CD4-positive, alpha-beta T cell treated with Interferon alpha-2 for 1 hour (primary cell): ENCODE measurements at places on chromosomes 6 and 20.

DNA sequence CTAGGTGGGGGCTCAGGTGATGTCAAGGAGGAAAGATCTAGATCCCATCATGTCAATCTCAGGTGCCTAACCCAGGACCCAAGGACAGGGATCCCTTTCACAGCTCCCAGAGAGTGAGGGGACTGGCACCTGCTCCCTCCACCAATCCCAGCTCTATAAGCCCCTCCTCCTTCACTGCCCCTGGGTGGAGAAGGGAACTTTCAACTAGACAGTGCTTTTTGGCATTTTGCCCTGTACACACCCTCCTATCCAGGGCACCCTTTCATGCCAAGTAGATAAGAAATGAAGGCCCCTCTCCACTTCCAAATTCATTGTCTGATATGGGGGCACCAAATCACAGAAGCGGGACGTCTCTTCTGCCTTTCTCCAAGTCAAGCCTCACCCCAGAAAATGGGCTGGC is 61.6 kb downstream of the MDGA1 start:
- DNase-seq: no peak

- DNase-seq: no peak
Measured at GRCh38 chr6:15754035-15754705, 91.3 kb upstream of the DTNBP1 start.

DNA sequence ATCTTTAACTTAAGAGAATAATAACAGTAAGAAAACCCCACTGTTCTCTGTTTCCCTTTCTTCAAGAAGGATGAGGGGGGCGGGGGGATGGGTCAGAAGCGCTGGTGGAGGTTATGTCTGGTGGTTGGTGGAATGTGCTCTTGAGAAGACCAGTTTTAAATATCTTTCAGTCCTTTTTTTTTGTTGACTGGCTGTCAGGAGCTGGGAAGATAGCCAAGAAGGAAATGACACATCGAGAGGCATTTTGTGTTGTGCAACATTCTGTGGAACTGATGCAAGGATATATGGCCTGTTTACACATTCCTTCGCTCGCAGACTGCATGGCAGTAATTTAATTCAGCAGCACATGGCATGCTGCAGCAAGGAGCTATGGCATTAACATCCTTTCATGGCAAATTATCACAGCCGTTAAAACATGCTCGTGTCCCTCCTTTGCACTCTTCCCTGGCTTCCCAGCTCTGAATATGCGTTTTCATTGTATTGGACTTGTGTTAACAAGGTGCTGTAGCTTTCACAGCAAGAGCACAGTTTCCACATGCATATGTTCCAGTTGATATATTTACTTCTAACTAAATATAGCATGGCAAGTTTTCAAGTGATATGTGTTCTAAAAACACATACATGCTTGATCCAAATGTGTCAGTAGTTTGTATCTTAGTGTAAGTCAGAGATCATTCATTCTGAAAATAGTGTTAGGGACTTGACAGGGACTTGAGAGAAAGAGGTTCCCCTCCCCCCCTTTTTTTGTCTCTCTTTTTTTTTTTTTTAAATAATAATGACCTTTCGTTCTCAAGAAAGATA is 68.2 kb upstream of the SUPT3H start:
- DNase-seq: peak; percentile 54

DNA sequence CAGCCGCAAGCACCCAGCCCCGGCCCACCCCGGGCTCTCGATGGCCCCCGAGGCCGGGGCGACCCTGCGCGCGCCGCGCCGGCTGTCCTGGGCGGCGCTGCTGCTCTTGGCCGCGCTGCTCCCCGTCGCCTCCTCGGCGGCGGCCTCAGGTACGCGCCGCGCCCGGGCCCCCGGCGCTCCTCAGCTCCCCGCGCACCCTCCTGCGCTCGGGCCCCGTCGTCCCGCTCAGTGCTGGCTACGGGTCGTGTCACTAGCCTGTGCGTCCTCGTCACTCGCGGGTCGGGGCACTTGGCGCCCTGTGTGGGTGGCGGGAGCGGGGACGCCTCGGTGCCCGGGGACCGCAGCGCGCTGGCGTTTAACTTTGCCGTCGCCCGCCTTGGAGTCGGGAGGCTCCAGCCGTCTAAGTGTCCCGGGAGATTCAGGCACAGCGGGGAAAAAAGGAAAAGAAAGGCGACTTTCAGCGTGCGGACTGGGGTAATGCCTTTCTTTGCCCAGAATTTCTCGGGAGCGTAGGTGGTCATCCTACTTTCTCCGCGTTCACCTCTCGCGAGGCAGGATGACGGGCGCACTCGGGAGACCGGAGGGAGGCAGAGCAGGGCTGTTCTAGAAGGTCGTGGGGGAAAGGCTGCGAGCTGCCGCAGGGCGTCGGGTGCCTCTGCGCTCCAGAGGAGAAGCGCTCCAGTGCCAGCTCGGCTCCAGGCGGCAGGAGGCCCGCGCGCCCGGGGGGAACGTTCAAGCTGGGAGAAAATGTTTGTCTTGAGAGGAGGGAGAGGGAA is 545 bp downstream of the FNDC1 start:
- DNase-seq: peak; percentile 20

- no peak for DNase-seq
Measured at GRCh38 chr6:115969207-115969929, 91.3 kb downstream of the FRK start.

- DNase-seq: no peak
Measured at GRCh38 chr20:54123587-54124180, 50.1 kb downstream of the CYP24A1 start.

DNA sequence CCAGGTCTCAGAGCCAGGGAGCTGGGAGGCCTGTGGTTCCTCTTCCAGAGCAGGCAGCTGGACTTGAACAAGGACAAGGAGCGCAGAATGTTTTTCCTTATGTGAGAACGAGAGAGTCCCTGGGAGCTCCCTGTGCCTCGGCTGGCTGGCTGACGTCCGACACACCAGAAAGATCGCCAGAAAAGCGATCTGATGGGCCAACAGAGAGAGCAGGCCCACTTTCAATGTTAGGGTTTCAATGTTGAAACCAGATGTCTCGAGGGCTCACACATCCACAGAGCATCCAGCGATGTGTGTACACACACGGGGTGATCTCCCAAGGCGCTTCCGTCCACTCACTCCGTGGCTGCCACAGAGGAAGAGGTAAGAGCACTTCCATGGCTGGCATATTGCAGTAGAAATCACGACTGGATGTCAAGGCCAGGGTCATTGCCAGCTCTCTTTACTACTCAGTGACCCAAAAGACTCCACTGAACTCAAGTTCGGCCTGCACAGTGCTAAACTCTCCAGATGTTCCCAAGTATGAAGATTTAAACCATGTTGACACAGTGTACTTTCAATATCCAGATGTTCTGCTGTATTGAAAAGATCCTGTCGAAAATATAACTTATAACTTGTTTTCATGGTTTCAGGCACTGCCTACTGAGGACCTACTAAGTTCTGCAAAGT is 70.8 kb upstream of the FOXC1 start:
- DNase-seq: no peak

DNA sequence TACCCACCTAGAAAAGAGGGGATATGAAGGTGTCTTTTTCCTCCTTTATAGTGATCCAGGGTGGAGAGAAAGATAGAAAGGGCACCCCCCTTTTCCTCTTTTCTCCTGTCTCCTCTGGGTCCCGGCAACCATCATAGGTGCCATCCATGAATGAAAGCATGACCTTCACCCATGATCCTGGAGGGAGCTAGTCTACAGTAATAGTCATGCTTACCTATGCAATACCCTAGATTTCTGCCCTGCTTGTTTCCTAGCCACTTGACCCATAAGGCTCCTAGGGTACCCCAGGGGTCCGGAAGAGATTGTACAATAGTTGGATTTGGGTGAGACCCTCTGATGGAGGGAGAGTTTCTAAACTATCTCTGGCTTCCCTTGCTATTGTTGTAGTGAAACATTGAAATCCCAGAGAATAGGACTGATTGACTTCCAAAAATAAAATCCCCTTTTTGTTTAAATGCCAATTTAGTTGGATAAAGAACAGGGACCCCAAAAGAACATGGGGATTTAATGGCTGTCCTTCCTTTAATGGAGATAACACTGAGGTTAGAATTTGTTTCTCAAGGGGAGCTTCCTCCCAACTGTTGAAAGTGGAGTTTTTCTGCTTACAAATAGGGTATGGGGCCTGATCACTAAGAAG is 366.8 kb upstream of the KHDRBS2 start:
- no peak for DNase-seq

DNA sequence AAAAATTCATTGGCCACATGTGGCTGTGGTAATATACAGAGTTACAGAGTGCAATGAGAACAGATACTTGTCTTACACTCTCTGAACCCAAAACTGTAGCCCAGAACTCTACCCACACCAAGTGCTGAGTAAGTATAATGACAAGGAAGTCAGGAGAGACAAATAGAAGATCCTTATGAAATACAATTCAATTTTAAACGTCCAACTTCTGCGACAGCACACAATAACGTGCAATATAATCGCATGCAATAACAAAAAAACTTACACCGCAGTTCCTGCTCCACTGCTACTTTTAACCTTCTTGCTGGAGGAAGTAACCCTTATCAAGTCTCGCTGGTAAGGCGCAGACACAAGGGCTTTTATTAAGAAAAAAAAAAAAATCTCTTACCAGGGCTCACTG is 881 bp downstream of the SFT2D1 start:
- peak; percentile 33 for DNase-seq

DNA sequence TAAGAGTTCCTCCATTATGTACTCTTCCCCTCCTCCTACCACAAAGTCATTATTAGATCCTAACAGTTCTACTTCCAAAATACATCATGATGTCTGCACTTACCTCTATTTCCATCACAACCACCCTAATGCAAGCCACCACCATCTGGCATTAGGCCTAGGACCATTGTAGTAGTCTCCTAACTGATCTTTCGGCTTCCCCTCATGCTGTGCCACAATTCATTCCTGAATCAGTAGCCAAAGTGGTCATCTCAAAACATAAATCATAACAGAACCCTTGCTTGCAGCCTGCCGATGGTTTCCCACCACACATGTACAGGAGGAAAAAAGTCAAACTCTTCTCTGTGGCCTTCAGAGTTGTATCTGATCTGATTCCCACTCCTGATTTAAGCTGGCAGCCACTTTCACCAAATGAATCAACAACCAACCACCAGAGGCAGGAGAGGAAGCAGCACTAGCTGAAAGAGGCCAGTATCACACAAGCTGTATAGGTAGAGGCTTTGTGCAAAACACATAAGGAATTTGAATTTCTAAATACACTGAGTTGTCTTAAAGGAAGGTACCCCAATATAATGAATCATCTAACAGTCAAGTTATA is 26.1 kb downstream of the FAM184A start:
- no peak for DNase-seq

GRCh38 chr6:51382847-51383246 is 564.2 kb downstream of the TFAP2B start:
- no peak for DNase-seq
